ENCODE measurements at places on chromosomes 6 and 20. TPM values are rescaled to one million over a fixed set of nuclear protein-coding genes. Genes with fewer than 3 reads are reported as not detected.
A peak's percentile ranks its signal among the peaks of the same experiment; 100 is the strongest.

DNA sequence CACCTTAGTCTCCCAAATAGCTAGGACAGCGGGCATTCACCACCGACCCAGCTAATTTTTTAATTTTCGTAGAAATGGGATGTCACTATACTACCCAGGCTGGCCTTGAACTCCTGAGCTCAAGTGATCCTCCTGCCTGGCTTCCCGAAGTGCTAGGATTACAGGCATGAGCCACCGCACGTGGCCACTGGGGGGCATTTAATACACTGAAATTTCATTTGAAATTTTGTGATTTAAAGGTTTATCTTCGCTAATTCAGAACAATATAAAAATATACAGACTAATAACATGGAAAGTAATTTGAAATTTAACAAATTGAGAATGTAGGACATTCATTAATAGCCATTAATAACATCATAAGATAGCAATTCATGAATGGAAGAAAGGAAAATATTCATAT, 20.5 kb upstream of the TBC1D32 start:
- no peak for DNase-seq
- H3K4me1 ChIP-seq, result no peaks in the 10 kb centered on the region
- H3K4me3 ChIP-seq, result no peak overlapping the region
- no peaks in the 10 kb centered on the region for H3K36me3 ChIP-seq
- no peak overlapping the region for H3K27ac ChIP-seq

DNA sequence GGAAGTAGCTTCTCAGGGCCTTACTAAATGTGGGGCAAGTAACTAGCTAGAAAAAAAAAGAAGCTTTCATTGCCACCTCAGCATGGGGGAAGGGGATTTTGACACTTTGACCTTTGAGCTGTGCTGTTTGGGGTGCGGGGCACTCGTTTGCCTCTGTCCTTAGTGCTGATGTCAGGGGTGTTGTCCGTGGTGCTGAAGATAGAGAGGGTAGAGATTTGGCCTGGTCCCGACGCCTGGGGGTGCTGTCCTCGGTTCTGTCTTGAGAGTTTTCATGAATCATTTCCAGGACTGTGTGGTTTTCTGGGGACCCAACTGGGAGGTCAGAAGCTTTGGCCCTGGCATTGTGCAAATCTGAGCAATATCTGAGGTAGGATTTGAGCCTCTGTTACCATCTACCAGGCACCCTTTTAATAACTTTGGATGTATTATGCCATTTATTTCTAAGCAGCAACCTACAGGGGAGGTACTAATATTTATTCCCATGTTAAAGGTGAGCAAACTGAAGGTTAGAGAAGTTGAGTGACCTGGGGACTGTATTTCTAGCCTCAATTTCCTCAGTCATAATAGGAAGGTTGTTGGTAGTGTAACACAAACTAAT, 78.0 kb downstream of the DLGAP4 start:
- no peak overlapping the region for H3K4me3 ChIP-seq
- peak; percentile 66 for DNase-seq
- H3K36me3 ChIP-seq, result no peaks in the 10 kb centered on the region
- H3K4me1 ChIP-seq, result no peaks in the 10 kb centered on the region

IL20RA gene
- not detected for total RNA-seq

DNA sequence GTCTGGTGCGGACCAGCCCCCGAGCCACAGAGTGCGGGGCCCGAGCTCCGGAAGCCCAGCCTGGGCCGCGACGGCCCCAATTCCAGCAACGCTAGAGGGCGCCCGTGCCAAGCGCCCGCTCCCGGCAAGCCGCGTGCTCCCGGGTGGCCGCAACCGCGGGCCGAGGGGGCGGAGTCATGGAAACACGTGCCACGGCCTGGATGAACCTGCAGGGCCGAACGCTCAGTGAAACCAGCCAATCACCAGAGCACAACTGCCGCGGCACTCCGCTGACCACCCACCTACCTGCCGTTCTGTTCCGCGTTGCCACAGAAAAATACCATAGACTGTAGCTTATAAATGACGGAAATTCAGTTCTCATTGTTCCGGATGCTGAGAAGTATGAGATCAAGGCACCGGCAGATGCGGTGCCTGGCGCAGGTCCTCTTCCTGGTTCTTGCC, 85.7 kb upstream of the FOXC1 start:
- DNase-seq, result peak; percentile 86
- peak overlapping the region; percentile 79 for H3K27ac ChIP-seq
- H3K4me1 ChIP-seq, result peaks cover 16% of the 10 kb centered on the region
- peaks cover 6% of the 10 kb centered on the region for H3K27me3 ChIP-seq
- H3K36me3 ChIP-seq, result no peaks in the 10 kb centered on the region
- H3K4me3 ChIP-seq, result peak overlapping the region; percentile 64

EMILIN3 gene
- not detected for total RNA-seq

DNA sequence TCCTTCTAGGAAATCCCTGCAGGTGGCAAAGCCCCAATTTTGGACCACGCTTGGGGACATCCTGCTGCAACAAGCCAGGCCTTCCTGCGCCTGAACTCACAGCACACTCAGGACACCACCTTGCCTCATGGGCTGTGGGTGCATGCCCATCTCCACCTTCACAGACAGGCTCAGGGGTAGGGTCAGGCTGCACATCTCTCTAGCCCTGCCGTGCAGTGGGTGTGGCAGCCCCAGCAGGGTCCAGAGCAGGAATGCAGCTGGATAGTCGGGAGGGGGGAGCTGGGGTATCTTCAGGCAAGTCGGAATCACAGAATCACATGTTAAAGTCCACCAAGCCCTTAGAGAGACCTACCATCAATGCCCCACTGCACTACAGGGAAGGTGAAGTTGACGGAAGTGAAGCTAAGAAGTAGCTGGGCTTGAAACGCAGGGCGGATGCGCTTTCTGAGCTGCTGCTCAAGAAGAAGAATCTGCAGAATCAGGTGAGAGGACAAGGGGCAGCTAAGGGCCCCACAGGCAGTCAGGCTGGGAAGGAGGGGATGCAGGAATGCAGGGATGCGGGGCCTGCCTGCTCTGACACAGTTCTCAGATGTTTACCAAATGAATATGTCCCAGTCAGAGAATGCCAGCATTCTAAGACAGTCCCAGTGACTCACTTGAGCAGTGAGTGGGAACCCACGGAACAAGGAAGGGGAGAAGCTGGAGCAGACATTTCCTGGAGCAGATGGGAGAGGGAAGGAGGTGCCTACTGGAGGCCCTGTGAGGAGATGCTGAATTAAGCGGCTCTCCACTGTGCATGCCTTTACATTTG, 11.3 kb downstream of the SERPINB6 start:
- DNase-seq, result no peak
- no peak overlapping the region for H3K4me3 ChIP-seq
- H3K4me1 ChIP-seq, result peaks cover 11% of the 10 kb centered on the region
- no peak overlapping the region for H3K27ac ChIP-seq
- peaks cover 10% of the 10 kb centered on the region for H3K36me3 ChIP-seq

OR2J1 gene
- not detected for total RNA-seq

- peaks cover 59% of the 10 kb centered on the region for H3K4me1 ChIP-seq
- DNase-seq, result no peak
- H3K4me3 ChIP-seq, result no peak overlapping the region
- no peak overlapping the region for H3K27ac ChIP-seq
Observed at GRCh38 chr6:11362564-11362963, 130.1 kb upstream of the NEDD9 start.

DNA sequence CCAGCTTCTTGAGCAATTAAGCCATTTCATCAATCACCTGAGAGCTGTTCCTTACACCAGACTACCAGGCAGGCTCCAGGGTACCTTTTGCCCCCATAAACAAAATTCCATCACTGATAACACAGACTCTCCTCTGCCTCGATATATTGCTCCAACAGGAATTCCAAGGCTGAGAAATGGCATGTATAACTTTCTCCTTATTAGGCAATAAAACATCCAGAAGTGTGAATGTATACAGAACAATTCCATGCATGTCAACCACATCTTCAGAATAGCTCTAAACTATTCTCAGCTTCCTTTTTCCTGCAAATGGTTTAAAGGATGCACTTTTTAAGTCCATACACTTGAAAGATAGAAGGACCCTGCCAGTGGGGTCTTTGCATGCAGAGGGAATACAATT, 73.8 kb downstream of the EDN3 start:
- peaks cover 12% of the 10 kb centered on the region for H3K27me3 ChIP-seq
- peaks cover 6% of the 10 kb centered on the region for H3K4me1 ChIP-seq
- no peak for DNase-seq
- no peaks in the 10 kb centered on the region for H3K36me3 ChIP-seq

GRCh38 chr6:68726337-68726736, 91.3 kb downstream of the ADGRB3 start:
- H3K36me3 ChIP-seq, result no peaks in the 10 kb centered on the region
- H3K27ac ChIP-seq, result no peak overlapping the region
- no peaks in the 10 kb centered on the region for H3K4me1 ChIP-seq
- no peak for DNase-seq
- H3K27me3 ChIP-seq, result peaks cover 2% of the 10 kb centered on the region

CGAS gene
- total RNA-seq, result 25.9 TPM

ZNF831 gene
- 16.3 TPM for total RNA-seq

DNA sequence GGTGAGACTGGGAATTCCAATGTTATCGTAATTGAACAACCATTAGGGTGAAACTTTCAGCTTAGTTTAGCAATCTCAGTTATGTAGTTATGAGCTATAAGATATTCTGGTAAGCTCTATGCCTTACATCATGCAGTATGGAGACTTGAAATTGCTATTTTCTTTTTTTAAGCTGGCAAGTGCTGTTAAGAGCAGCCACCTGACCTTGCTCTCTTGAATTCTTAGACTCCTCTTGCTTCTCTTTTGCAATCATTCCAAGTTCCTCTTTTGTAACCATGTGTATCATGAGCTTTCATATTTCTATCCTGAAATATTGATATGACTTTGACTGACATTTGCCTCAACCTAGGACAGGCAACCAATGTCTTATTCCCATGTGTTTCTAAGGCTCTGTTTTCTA, 446.3 kb upstream of the SLC35B3 start:
- H3K4me3 ChIP-seq, result no peak overlapping the region

DNA sequence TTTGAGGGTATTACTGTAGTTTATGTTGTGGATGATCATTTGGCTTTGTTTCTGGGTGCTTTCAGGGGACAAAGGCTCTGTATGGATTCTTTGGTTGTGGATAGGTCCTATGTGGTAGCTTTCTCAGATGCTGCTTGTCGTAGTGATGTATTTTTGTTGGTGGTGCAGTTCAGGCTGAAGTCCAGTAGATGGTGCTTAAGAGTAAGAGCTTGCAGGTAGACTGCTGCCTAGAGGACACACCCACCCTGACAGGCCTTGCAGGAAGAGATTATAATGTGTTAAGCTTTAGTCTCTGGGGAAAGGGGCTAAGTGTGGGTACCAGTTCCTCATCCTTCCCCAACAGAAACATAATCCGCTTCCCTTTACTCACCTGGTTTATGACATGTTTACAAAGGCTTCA, 62.6 kb upstream of the ADGRB3 start:
- H3K4me3 ChIP-seq, result no peak overlapping the region
- no peak overlapping the region for H3K27ac ChIP-seq
- H3K27me3 ChIP-seq, result peaks cover 3% of the 10 kb centered on the region
- DNase-seq, result no peak
- no peaks in the 10 kb centered on the region for H3K36me3 ChIP-seq

ZNF165 gene
- total RNA-seq, result 1.3 TPM

DNA sequence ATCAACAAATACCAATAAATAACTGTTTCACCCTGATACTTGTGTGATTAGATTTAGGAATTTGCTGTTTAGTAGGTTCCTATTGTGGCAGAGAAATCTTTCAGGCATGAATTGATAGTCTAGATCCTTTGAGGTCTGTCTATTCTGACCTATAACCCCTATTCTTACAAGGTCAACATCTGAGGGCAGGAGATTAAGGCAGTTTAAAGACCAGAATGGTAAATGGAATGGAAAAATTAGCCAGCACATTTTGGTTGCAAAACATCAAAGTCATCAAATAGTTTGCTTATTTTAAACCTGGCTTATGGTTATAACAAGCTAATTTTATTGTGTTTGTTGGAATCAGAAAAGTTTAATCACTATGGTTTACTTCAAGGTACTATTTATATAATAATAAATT, 78.4 kb downstream of the LIN28B start:
- H3K36me3 ChIP-seq, result no peaks in the 10 kb centered on the region
- H3K4me3 ChIP-seq, result no peak overlapping the region
- no peak for DNase-seq
- peaks cover 29% of the 10 kb centered on the region for H3K27me3 ChIP-seq

GRCh38 chr6:44771647-44772415, 384.3 kb downstream of the CDC5L start:
- H3K4me1 ChIP-seq, result peaks cover 2% of the 10 kb centered on the region
- H3K4me3 ChIP-seq, result no peak overlapping the region
- H3K27me3 ChIP-seq, result no peaks in the 10 kb centered on the region
- H3K36me3 ChIP-seq, result peaks cover 2% of the 10 kb centered on the region
- no peak overlapping the region for H3K27ac ChIP-seq

GRCh38 chr6:87700397-87701343, 1.4 kb downstream of the AKIRIN2 start:
- H3K27me3 ChIP-seq, result no peaks in the 10 kb centered on the region
- peaks cover 28% of the 10 kb centered on the region for H3K4me1 ChIP-seq
- H3K36me3 ChIP-seq, result peaks cover 16% of the 10 kb centered on the region
- peak overlapping the region; percentile 98 for H3K27ac ChIP-seq
- no peak for DNase-seq

- no peaks in the 10 kb centered on the region for H3K27me3 ChIP-seq
- H3K36me3 ChIP-seq, result no peaks in the 10 kb centered on the region
- H3K4me1 ChIP-seq, result no peaks in the 10 kb centered on the region
- no peak for DNase-seq
- H3K4me3 ChIP-seq, result no peak overlapping the region
Observed at GRCh38 chr6:5042436-5042835, 38.6 kb upstream of the RPP40 start.

- no peak for DNase-seq
- no peak overlapping the region for H3K4me3 ChIP-seq
- peaks cover 1% of the 10 kb centered on the region for H3K36me3 ChIP-seq
- H3K27ac ChIP-seq, result no peak overlapping the region
- H3K4me1 ChIP-seq, result peaks cover 1% of the 10 kb centered on the region
- peaks cover 7% of the 10 kb centered on the region for H3K27me3 ChIP-seq
Observed at GRCh38 chr6:89068695-89069094, 11.9 kb upstream of the PNRC1 start.

PGC gene
- total RNA-seq, result not detected

PCK1 gene
- not detected for total RNA-seq

- DNase-seq, result no peak
- no peak overlapping the region for H3K4me3 ChIP-seq
- H3K36me3 ChIP-seq, result no peaks in the 10 kb centered on the region
- H3K27ac ChIP-seq, result no peak overlapping the region
- H3K27me3 ChIP-seq, result peaks cover 10% of the 10 kb centered on the region
Observed at GRCh38 chr6:69894578-69895347, 28.4 kb downstream of the COL19A1 start.

- no peak for DNase-seq
- peaks cover 33% of the 10 kb centered on the region for H3K36me3 ChIP-seq
- peaks cover 48% of the 10 kb centered on the region for H3K4me1 ChIP-seq
- H3K4me3 ChIP-seq, result peak overlapping the region; percentile 46
- peak overlapping the region; percentile 61 for H3K27ac ChIP-seq
Observed at GRCh38 chr20:23365390-23366165, 3.6 kb downstream of the GZF1 start.

DNA sequence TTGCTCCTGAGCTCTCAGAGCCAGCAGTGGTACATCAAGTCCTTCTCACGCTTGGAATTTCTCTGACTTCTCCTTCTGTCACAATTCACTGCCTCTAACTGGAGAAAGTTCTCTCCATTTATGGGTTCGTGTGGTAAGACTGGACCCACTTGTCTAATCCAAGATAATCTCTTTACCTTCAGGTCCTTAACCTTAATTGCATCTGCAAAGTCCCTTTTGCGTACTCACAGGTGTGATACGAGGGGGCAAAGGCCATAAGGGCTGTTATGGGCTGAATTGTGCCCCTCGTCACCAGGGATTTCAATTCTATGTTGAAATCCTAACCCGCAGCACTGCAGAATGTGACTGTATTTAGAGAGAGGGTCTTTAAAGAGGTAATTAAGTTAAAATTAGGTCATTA, 27.5 kb upstream of the TBC1D22B start:
- H3K27me3 ChIP-seq, result peaks cover 5% of the 10 kb centered on the region
- H3K4me1 ChIP-seq, result no peaks in the 10 kb centered on the region
- H3K27ac ChIP-seq, result no peak overlapping the region
- H3K36me3 ChIP-seq, result peaks cover 6% of the 10 kb centered on the region

SCAF8 gene
- 46.4 TPM for total RNA-seq
